ENCODE measurements at places on chromosomes 5 and 9.

DNA sequence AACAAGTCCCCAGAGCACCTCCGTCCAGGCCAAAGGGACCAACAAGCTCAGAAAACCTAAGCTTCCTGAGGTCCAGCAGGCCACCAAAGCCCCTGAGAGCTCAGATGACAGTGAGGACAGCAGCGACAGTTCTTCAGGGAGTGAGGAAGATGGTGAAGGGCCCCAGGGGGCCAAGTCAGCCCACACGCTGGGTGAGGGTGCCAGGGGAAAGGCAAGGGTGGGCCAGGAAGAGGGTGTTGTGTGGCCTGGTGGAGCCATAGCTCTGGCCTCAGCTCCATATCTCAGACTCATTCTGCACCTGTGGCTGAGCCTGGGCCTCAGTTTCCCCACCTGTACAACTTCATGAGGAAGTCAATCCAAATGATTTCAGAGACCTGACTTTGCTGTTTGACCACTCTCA, 20.7 kb downstream of the CD74 start:
- DNase-seq, result no peak

- no peak for DNase-seq
These were observed 5.3 kb downstream of the PRELID2 start for GRCh38 chr5:145829708-145830361.

DNA sequence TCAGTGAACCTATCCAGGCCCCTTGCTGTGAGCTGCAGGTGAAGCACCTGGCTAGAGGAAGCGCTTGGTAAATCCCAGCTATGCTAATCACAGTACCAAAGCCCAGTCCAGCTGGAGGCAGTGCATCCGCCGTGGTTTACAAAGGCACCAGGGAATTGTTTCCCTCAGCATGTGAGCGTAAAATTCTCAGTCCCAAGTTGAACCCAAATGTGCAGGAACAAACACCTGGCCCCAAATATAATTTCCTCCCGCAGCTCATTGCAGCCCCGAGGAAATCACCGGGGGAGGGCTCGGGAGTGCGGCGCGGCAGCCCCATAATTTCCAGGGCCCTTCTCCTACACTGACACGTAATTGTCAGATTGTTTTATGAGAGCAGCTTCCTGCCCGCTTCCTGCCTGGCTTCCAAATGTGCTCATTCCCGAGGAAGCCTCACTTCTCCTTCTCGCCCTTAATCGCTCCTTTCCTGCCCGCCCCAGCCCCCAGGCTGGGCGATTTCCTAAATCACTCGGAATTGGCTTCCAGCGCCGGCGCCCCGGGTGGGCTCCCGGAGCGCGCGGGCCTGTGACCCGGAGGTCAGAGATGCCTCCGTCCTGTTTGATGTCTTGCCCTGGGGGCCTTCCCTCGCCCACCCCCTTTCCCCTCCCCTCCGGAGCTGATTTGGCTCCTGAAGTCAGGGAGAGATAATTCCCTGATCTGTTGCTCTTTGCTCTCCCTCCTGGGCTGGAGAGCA, 134.4 kb downstream of the FGF1 start:
- peak; percentile 52 for DNase-seq

GRCh38 chr5:1348986-1349245, 4.0 kb upstream of the CLPTM1L start:
- no peak for DNase-seq

GRCh38 chr5:55691265-55692105, 20.6 kb downstream of the SLC38A9 start:
- peak; percentile 65 for DNase-seq

- DNase-seq, result no peak
These were observed 28.7 kb downstream of the CAMSAP1 start for GRCh38 chr9:135878528-135879236.
